ENCODE measurements at places on chromosomes 2 and 18.

GRCh38 chr2:240997141-240997855, 1.1 kb upstream of the SNED1 start:
- DNase-seq = no peak

DNA sequence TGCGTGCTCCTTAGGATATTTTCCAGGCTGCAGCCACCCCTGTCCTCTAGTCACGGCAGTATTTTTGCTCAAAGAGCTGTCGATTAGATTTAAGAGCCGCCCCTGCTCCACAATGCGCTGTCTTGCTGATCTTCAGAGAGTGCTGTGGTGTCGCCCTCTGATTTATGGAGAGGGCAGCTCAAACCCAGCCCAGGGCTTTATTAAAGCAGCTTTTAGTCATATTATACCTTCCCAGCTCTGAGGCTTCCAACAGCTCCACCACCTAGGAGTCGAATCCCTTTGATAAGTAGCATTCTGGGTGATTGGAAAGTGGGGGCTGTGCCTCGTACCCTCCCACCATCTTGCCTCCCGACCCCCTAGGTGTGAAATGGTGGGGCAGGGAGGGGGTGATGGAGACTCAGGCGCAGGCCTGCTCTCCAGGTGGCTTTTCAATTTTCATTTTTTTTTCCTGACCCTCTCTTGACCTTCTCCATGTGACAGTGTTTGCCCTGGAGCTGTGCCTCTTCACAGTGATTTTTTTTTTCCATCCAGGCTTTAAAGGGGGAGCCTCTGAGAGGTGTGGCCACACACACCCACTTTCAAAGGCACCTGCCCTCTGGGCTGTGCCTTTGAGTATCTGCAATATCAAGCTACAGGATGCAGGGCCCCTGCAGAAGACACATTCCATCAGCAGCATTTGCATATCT, 53.1 kb upstream of the NRP2 start:
- DNase-seq = peak; percentile 4

DNA sequence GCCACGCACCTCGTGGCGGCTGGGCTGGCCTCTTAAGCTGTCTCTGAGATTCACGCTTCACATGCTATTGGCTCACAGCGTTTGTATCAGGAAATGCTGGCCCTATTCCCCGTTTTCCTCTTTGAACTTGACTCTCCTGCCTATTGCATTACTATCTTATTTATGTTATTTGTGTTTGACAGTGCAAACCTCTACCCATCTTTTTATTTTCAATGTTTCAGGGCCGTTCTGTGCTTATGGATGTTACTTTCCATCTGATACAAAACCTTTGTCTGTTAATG, 149.9 kb upstream of the TWIST2 start:
- no peak for DNase-seq

DNA sequence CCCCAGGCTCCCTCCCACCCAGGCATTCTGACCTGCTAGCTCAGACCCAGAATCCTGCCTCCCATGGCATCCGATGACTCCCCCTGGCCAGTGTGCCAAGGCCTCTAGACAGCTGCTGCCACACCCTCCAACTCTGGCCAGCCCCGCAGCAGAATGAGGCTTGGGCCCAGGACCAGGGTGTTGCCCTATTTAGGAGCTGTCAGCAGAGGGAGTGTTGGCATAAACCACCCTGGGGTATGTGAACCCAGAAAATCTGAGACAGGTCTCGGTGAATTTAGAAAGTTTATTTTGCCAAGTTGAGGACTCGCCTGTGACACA, 134.3 kb downstream of the KLHL29 start:
- DNase-seq = no peak

- no peak for DNase-seq
Observed at GRCh38 chr2:21812766-21813165, 689.0 kb downstream of the TDRD15 start.

- no peak for DNase-seq
Observed at GRCh38 chr2:42856891-42857632, 64.7 kb upstream of the HAAO start.

DNA sequence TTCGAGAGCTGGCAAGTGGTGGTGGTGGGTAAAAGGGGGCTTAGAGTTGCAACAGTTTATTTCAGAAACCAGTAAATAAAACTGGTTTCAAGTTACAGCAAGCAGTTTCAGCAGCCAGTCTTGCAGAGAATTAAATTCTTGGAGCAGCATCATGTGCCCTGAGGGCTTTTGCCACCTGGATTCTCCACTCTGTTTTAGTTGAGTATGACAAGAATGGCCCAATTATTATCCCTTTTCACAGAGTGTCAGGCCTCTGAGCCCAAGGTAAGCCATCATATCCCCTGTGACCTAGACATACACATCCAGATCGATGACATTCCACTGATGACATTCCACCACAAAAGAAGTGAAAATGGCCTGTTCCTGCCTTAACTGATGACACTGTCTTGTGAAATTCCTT, 72.8 kb upstream of the FANCL start:
- DNase-seq = no peak

GRCh38 chr2:238895891-238896600, 48.2 kb downstream of the TWIST2 start:
- no peak for DNase-seq

- DNase-seq = peak; percentile 71
Observed at GRCh38 chr2:5537180-5537688, 154.9 kb upstream of the SOX11 start.

DNA sequence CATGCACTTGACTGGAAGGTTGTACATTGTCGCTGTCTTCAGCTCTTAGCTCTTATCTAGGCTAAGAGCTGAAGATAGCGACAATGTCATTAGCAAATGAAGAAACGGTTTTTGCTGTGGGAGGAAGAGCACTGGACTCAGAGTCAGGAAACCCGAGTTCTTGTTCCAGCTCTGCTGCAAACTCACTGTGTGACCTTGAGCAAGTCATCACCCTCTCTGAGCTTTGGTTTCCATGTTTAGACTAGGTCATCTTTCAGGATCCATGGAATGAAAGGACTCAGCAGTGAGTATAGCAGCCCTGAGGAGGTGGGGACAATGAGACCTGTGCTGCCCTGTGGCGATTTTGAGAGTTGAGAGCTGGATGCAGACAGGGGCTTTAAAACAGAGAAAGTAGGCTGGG, 85.3 kb downstream of the ASAP2 start:
- DNase-seq = no peak

DNA sequence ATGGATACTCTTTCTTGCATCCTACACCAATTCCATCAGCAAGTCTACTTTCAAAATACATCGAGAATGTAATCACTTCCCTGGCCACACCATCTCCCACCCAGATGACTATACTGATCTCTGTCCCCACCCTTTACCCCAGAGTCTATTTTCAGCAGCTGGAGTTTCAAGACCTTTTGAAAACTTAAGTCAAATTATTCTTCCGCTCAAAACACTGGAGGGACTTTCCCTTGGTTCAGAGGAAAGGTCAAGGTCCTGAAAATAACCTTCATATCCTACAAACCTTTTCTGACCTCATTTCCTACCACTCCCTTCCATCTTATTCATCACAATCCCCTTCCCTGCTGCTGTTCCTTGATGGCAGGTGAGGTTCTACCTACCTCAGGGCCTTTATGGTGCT, 58.8 kb upstream of the LYPD6 start:
- no peak for DNase-seq

GRCh38 chr2:100673115-100673514, 110.3 kb downstream of the PDCL3 start:
- no peak for DNase-seq

DNA sequence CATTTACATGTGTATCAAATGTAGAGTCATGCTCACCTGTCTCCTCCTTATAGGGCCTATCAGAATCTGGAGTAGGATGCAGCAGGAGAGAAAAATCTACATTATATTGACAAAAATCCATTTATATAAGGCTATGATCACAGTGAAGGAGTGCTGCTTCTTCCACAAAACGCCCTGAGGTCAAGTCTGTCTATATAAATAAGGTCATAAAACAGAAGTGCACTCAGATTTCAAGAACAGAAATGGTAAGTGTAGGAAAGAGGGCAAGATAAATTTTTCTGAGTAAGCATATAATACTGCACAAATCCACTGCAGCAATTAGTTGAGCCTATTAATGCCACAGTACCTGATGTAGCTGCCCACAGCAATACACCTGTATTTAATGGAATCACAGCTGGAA, 51.8 kb downstream of the COL5A2 start:
- DNase-seq = no peak

DNA sequence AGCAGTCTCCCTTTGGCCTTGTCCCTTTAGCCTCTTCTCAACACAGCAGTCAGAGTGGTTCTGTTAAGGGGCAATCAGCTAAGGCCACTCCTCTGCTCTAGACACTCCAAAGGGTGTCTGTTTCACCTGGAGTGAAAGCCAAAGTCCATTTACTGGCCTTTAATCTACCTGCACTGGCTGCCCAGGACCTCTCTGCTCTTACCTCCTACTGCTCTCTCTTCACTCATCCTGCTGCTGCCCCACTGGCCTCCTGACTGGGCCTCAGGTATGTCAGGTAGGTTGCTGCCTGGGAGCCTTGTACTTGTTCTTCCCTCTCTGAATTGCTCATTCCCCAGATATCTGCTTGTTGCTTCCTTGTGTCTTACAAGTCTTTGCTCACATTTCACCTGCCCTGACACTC, 68.2 kb downstream of the PIKFYVE start:
- DNase-seq = no peak

DNA sequence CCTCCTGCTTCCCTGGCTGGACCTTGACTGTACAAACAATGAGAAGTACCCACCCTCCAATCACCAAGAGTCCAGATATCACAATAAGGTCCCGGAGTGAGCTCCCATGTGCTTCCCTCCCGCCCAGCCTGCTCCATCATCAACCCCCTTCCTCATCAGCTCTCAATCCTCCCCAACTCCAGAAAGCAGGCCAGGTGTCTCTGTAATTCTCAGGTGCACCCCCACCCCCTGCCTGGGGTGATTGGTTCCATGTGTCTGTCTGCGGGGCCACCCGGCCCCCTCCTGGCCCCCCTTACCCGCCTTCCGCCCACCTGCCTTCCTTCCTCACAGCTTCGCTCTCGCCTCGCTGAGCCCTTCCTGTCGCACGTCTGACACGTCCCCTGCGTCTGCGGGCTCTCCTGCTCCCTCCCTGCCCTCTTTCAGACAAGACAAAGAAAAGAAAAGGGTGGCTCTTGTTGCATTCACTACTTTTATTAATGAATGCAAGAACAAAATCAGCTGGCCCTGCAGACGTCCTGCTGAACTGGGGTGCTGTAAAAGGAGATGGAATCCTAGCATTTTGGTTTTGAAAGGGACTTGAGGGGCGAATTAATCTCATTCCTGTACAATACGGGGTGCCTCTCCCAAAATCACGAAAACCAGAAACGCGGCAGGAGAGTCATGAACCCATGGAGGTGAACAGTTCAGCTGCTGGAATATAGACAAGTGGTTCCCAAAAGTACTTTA, 26.5 kb upstream of the IGFBP2 start:
- no peak for DNase-seq

DNA sequence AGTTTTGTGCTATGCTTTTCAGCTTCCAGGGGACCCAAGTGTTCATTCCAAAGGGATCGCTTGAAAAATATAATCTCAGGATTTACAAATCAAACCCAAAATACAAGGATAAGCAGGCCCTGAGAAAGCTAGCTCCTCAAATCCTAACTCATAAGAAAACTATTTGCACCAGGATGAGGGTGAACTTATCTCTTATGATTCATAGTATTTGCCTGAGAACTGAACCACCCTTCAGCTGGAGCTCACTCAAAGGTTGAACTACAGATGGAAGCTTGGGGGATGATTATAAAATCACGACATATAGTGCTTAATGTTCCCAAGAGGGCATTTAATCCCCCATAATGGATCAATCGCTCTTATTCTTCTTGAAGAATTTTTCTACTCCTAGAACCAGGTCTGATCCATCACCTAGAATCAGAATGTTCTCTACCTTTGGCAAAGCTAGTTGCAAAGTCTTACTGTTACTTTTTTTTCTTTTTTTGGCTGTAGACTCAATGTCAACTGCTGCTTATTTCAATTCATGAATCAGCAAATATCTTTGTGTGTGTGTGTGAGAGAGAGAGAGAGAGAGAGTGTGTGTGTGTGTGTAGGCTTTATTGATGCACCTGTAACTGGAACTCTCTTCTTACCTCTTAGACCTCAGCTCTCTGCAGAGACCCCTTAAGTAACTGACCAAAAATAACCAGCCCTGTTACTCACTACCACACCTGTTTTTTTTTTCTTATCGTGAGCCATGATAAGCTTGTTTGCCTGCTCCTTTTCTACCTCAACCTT, 44.8 kb downstream of the ARL4C start:
- no peak for DNase-seq

- DNase-seq = no peak
Observed at GRCh38 chr18:41687138-41687537, 267.9 kb upstream of the PIK3C3 start.

- no peak for DNase-seq
Observed at GRCh38 chr2:190854726-190855125, 25.9 kb upstream of the GLS start.

- DNase-seq = no peak
Observed at GRCh38 chr2:7618031-7618430, 700.8 kb downstream of the RNF144A start.

GRCh38 chr2:156563994-156564753, 128.0 kb downstream of the GPD2 start:
- DNase-seq = no peak

DNA sequence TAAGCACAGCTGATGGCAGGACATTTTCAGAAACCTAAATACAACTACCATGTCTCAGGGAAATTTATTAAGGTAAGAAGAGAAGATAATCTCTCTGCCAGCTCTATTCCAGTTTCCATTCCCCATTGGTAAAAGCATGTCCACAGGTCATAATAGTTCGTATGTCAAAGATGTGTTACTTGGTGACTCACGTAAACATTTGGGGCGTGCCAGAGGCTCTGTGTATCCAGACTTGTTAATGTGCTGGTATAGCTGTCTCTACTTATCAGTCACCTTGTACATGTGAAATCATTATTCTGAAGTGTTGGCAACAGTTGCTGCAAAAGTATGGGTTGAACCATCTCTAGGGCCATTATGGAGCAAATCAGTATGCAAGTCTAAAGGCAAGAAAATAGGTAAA, 1345.1 kb downstream of the SUCLG1 start:
- DNase-seq = no peak

DNA sequence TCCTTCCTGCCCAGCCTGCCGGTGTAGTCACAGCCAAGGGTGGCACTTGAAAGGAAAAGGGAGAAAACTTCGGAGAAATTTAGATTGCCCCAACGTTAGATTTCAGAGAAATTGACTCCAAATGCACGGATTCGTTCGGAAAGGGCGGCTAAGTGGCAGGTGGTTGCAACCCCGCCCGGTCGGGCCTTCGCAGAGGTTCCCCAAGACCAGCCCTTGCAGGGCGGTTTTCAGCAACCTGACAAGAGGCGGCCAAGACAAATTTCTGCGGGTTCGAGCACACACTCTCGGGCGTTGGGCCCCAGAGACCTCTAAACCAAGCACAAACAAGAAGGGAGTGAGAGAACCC, 4.8 kb downstream of the ONECUT2 start:
- no peak for DNase-seq

DNA sequence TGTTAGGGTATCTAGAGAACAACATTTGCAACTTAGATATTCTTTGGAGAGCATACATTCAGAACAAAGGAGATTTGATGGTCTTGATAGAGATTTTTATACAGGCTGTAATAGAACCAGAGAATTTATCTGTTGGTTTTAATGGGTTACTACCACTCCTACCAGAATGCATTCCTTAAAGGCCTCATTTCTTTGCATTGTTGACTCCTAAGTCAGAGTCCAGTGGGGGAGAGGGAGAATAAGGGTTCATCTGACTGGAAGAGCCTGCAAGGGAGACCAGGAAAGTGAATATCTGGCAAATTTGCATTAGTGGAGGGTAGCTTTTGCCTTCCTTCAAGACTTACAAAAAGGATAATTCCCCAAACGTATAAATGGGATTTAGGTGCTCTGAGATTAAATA, 29.7 kb downstream of the AGPS start:
- DNase-seq = no peak

- DNase-seq = peak; percentile 55
Observed at GRCh38 chr2:68403199-68403644, 38.1 kb downstream of the PLEK start.

Data from NCI-H526 treated with DMSO at 0.1 percent for 48 hours (cell line).